GM12891 (cell line): ENCODE measurements at places on chromosomes 16 and 17.

DNA sequence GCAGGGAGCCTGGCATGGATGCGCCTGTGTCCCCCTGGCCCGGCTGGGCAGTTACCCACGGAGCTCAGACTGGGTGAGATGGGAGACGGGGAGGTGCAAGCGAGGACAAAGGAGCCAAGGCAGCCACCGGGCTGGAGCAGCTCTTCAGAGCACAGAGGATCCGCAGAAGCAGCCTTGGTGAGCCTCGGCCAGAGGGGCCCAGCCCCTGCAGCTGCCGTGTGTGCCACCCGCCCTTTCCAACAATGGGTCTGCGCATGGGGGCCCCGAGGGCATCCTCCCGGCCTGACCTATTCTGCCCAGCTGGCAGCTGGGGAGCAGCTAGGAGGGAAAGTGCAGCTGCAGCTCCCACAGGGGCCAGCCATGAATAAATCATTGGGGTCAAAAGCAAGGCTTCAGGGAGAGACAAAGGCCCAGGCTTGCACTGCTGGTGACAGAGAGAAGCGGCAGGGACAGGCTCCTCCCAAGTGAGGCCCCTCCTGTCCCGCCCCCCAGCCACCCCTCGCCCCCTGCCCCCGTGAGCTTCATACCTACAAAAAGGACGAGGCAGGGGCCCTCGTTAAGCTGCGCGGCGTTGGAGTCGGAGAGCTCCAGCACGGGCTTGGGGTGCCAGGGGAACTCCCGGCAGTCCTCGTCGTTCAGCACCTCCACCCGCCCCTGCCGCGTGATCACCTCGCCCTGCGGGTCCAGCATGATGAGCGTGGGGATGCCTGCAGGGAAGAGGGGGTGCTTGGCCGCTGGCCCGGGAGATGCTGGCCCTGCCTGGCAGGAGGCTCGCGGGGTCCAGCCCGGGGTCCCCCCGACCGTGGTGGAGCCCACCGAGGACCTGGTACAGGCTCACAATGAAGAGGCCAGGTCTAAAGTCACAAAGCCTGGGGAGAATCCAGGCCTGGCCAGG is 22.6 kb downstream of the MRM3 start:
- DNase-seq = no peak

DNA sequence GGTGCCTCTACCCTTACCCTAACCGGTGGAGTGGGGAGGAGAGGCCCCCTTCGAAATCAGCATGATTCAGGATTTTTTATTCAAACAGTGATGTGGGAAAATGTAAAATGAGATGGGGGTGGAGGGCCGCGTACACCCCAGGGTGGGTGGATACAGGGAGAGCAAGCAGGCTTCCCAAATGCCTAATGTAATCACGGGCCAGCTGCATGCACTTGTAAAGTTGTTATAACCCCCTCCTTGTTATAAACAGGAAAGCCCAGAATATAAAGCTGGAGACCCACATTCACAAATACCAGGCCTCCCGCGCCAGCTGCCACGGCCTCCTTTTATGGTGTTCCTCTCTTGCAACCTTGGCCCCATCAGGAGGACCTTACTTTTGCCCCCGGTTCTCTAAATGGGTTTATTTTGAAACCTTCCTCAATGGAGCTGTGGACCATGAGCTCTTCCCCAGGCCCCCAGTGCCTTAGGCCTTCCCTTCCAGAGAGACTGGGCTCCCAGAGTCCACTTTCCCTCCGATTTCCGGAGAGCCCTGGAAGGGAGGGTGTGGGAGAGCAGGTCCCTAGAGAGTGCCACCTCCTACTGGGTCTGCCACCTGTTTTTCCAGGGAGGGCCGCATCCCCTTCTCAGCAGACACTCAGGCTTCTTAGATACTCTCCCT is 906 bp upstream of the FOXL1 start:
- DNase-seq = no peak

- no peak for DNase-seq
These were observed 56.9 kb downstream of the VMP1 start for GRCh38 chr17:59764292-59764741.

DNA sequence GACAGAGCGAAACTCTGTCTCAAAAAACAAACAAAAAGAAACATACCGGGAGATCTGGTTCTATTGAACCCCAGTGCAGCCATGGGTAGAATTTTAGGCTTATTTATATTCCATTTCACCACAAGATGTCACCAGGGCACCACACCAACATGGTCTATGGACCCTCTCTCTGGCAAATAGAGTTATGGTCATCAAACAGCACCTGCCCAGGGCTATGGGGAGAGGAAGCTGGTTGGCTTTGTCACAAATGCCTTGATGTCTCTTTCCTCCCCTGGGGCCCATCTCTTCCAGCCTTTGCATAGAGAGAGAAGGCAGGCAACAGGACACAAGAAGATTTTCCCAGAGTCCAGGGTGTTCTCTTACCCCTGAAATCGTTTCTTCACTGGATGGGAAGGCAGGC is 128.4 kb downstream of the WWOX start:
- no peak for DNase-seq

DNA sequence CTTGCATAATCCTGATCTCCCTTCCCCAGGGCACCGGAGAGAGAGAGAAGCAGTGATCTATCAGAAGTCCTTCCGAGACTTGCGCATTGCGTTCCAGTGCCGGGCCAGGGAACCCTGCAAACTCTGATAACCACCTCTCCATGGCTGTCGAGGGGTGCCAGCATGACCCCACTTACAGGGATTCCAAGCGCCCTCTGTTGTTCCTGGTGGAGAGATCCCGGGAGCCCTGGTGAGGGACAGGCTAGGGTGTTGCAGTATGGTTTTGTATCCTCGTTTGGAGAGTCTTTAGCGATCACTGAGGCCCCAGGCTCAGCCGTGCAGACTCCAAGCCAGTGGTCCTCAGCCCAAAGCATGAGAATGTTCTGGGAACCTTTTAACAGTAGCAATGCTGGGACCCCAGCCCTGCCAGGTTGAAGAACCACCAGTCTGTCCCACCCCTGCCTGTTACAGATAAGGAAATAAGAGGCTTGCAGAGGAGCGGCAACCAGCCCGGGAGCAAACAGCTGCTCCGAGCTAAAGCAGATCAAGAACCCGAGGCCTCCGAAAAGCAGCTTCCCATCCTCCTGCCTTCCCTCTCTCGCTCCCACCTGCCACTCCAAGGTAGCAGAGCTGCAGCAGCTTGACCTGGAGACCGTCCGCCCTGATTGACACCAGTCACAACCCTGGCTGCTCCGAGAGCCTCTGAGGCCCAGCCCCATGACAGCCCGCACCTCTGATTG is 150.3 kb upstream of the RPL38 start:
- no peak for DNase-seq

DNA sequence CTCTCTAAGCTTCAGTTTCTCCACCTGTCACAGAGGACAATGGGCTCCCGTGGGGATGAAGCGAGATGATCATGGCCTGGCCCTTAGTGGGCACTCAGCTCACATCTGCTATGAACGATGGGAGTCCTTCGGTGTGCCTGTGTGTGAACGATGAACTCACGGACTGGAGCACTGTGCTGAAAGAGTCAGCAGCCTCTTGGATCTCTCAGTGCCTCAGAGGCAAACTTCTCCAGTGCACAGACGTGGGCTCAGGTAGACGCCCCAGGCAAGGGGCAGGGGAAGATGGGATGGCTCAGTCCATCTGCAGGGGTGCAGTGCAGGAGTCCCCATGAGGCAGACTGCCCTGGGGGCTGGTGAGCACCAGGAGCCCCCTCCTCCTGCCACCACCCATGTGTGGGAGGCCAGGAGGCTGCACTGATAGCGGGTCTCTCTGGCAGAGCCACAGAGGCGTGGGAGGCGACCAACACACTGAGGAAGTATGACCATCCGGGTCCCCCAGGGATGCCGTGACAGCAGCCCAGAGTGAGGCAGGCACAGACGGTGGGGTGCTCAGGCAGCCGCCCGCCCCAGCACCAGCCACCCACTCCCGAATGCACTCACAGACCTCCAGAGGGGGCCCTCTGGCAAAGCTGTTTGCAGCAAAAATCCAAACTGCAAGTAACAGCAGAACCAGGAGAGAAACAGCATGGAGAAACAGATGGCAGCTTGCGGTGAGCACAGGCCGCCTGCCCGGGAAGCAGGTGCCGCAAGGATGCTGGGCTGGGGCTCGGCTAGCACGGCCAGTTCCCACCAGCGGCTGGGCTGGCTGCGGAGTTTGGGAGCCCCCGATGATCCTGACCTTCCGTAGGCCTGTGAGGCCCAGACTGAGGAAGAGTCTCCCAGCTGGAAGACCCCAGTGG is 82.7 kb downstream of the RPH3AL start:
- DNase-seq = no peak

GRCh38 chr17:78013683-78014467 is 55.4 kb downstream of the TNRC6C start:
- DNase-seq = no peak

GRCh38 chr17:48100591-48101011 is 677 bp downstream of the CBX1 start:
- no peak for DNase-seq

DNA sequence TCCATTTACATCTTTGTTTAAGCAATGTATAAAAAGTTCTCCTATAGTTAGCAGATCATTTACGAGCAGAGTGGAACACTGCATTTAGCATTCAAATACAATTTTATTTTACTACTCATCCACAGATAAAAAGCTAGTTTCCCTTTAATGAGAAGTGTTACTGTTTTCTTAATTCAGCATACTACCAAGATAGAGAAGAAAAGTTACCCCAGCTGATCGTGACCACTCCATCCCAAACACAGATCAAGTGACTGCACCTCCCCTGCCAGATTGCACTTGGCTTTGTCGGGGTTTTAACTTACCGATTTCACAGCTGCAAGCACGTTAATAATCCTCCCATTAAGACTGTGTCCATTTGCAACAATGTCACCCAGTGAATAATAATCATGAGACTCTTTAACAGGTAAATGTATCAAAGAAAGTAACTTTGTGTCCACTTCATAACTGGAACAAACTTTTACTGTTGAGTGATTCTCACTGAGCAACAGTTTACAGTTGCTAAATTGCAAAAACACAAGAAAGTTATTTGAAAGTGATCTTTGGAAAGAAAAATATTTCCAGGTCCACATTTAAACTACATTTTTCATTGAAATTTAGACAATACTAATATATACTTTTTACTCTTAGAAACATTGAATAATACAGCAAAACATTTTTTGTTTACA is 14.4 kb downstream of the MEIOB start:
- no peak for DNase-seq

GRCh38 chr17:8153957-8154607 is 1.9 kb upstream of the PER1 start:
- DNase-seq = no peak

- no peak for DNase-seq
These were observed 1.7 kb downstream of the TMC6 start for GRCh38 chr17:78126895-78127238.

DNA sequence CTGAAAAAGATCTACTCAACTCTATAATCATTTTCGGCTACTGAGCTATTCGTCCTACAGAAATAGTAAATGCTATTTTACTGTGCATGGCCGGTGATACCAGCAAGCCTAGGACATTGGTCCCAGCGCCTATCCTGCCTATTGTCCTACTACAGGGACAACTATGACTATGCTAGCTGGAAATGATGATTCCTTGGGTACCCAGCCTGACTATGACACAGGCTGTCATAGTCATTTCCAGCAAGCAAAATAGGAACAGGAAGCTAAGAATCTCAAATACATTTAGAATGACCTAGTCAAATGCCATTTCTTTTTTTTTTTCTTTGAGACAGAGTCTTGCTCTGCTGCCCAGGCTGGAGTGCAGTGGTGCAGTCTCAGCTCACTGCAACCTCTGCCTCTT is 33.7 kb upstream of the HSBP1 start:
- DNase-seq = no peak

DNA sequence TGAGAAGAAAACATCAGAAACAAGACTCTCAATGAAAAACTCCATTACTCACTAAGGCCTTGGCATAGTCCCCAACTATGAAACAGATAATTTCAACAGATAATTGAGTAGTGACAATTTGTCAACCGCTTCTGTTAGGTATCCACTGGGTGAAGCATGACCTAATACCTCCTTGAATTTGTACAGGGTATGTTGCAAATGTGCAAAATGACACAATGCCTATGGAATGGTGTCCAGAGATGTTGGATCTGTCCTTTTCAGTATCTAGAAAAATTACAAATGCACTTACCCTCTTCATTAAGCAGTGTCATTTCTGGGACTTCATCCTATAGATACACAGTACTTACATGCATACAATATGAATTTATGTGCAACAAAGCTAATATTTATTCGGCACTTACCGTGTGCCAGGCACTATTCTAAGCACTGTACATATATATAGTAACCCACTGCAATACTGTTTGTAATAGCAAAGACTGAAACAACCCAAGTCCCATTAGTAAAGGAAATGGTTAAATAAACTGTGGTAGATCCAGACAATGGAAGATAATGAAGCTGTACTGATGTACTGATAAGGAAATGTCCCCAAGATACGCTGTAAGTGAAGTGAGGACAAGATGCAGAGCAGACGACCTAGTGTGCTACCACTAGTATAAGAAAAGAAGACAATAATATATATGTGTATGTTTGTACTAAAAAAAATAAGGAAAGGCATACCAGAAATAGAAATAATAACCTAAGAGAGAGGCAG is 21.4 kb upstream of the SLC6A4 start:
- DNase-seq = no peak

DNA sequence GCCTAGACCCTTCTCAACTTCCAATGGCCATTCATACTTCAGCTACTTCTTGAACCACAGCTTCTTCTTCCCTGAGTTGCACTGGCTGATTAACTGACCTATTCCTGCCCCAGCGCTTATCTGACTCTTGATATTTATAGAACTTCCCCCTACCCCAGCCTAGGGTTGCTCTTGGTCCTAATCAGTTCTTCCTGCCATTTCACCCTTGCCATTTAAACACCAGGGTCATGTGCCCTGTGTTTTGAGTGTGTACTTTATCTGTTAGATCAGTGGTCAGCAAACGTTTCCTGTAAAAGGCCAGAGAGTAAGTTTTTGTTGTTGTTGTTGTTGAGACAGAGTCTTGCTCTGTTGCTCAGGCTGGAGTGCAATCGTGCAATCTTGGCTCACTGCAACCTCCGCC is 82.4 kb upstream of the COX10 start:
- DNase-seq = no peak

DNA sequence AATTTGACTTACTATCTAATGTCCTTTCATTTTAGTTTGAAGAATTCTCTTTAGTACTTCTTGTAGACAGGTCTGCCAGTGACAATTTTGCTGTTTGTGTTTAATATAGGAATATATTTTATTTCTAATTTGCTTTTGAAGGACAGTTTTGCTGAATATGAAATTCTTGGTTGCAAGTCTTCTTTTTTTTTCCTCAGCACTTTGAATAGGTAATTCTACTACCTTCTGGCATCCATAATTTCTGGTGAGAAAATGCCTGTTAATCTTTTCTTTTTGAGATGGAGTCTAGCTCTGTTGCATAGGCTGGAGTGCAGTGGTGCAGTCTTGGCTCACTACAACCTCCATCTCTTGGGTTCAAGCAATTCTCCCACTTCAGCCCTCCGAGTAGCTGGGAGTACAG is 25.2 kb upstream of the CCL22 start:
- no peak for DNase-seq

GRCh38 chr17:31525801-31526549 is 134.5 kb downstream of the RAB11FIP4 start:
- peak; percentile 62 for DNase-seq

DNA sequence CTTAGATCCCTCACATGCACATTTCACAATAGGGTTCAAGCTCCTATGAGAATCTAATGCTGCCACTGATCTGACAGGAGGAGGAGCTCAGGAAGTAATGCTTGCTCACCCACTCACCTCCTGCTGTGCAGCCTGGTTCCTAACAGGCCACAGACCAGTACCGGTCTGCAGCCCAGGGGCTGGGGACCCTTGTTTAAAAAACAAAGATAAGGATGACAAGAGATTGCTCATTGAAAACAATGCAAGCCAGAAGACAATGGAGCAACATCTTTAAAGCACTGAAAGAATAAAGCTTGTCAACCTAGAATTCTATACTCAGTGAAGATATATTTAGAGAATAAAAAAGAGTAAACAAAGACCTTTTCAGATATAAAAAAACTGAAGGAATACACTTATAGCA is 22.8 kb upstream of the FA2H start:
- no peak for DNase-seq
